H4 (cell line): ENCODE measurements at places on chromosomes 4 and X. TPM values are rescaled to one million over a fixed set of nuclear protein-coding genes. Genes with fewer than 3 reads are reported as not detected.

DNA sequence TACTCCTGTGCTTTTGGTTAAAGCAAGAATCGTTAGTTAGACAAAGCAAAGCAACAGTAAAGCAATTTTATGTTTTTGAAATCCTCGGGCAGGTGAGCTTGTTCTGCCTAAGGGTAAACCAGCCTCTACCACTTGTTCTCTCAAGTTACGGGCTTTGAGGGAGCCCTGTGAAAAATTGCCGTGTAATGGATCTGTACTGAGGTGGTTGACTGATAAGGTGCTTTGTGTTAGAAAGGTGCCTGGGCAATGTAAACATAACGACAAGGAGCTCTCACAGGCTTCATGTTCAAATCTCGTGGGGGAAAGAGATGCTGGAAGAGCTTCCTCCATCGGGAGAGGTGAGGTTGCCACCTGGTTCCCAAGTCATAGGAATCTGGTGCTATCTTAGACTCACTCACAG is 111.8 kb downstream of the TRAPPC11 start:
- no peak for DNase-seq

The HSFX4 gene
- total RNA-seq = not detected in 2 replicates

The PROM1 gene
- total RNA-seq = not detected in 2 replicates

- DNase-seq = no peak
Observed at GRCh38 chr4:39205476-39205875, 23.1 kb downstream of the WDR19 start.

GRCh38 chrX:85109235-85109634 is 105.6 kb downstream of the APOOL start:
- DNase-seq = peak; percentile 29

GRCh38 chr4:169117591-169118081 is 107.6 kb upstream of the CBR4 start:
- no peak for DNase-seq

The ATP6AP1 gene
- total RNA-seq = 60.2 and 69.2 TPM in 2 replicates

GRCh38 chr4:7194251-7195140 is 2.2 kb downstream of the SORCS2 start:
- no peak for DNase-seq

- no peak for DNase-seq
Observed at GRCh38 chr4:2411786-2412510, 6.5 kb downstream of the ZFYVE28 start.

DNA sequence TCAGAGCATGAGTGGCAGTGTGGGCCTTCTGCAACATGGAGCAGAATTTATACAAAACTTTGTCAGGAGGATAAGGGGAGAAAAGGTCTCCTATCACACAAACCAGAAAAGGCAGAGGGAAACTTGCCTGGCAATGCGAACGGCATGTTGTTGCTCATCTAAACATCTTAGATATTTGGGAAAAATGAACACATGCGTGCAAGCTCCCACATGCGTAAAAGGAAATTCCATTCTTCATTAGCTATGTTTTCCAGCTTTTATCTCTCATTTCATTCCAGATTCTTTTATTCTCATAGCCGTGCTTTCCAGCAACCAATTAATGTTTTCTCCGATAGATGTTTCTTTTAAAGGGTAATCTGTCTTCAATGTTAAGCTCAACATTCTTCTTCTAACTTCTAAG is 31.3 kb upstream of the GBA3 start:
- no peak for DNase-seq

GRCh38 chrX:11287505-11287904 is 5.7 kb upstream of the AMELX start:
- no peak for DNase-seq

- DNase-seq = no peak
Observed at GRCh38 chr4:87530868-87531267, 1.7 kb upstream of the SPARCL1 start.

- DNase-seq = no peak
Observed at GRCh38 chr4:120843849-120844527, 78.5 kb downstream of the PRDM5 start.
